ENCODE measurements at places on chromosomes 5 and 9.

DNA sequence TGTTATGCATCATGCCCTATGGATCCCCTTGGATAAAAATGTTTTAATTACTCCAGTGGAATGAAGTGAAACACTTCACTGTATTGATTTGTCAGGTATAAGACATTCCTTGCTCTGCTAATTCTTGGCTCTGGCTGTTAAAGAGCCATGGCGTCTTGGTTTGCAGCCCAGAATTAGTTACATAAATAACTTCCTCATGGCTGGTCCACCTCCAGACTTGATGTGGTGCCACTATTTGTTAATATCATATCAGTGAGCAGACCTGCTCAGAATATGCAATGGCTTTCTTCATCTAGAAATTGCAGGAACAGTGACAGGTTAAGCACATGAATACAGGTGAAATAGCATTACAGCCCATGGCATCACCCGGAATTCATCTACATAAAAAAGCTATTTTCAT, 446.9 kb upstream of the GRIN3A start:
- no peak for DNase-seq

- DNase-seq: no peak
Measured at GRCh38 chr5:158170060-158170459, 311.1 kb upstream of the CLINT1 start.

- no peak for DNase-seq
Measured at GRCh38 chr5:164373876-164374275, 868.5 kb downstream of the MAT2B start.

DNA sequence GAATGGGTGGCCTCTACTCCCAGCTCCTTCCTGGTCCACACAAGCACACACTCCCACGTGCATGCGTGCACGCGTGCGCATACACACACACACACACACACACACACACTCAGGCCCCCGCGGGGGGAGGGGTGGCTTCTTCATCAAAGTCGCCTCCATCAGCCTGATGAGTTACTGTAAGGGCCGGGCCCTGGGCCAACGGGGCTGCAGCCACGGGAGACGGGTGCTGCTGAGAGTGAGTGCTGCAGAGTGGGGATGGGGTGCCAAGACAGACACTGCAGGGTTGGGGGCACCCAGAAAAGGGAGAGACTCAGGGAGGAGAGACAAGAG, 18.1 kb downstream of the CNTFR start:
- no peak for DNase-seq

GRCh38 chr5:173891308-173892116, 3.4 kb downstream of the CPEB4 start:
- no peak for DNase-seq

- no peak for DNase-seq
Measured at GRCh38 chr5:68749631-68750030, 344.2 kb upstream of the SLC30A5 start.

- no peak for DNase-seq
Measured at GRCh38 chr5:75756211-75756610, 39.0 kb upstream of the POC5 start.

DNA sequence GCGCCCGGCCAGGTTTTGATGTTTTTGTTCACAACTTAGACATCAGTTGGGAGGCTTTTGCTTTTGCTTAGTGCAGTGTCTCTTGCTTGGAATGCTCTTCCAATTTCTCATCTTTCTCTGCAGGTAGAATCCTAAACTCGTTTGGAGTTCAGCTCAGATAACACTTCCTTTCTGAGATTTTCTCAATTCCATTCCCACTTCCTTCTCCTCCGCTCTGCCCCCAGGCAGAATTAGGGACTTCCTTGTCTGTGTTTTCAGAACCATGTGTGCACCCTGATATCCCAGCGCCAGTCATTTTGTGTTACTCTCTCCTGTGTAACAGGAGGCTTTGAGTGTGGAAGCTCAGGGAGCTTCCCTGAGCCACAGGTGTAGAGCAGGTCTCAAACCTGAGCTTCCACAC, 171.0 kb downstream of the INSYN2B start:
- no peak for DNase-seq

DNA sequence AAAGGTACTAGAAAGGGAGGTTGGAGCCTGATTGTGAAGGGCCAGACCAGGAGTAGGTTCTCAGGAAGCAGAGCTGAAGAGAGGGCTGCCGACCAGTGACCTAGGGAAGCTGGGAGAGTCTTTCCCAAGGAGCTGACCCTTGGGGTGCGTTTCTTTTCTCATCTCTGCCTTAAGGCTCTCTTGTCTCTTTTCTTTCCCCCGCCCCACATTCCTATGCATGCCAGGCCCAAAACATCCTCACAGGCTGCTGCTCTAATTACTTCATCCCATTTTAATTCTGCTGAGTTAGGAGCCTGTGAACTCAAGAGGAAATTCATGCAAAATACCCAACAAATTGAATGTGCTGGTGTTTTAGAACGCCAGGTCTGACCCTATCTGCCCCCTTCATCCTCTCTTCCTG, 46.9 kb upstream of the HSPA9 start:
- DNase-seq: no peak

- no peak for DNase-seq
Measured at GRCh38 chr9:134565316-134565915, 76.2 kb upstream of the COL5A1 start.

GRCh38 chr9:135480940-135481310, 1.3 kb downstream of the PPP1R26 start:
- no peak for DNase-seq

Measured in stimulated activated CD8-positive, alpha-beta memory T cell treated with anti-CD3 and anti-CD28 coated beads, Interleukin-15, amount 100 ng/mL, for 48 hours (primary cell).